Thoracic aorta (tissue), 2 donors: ENCODE measurements at places on chromosomes 16 and 17. TPM values are rescaled to one million over a fixed set of nuclear protein-coding genes. Genes with fewer than 3 reads are reported as not detected.
A peak's percentile ranks its signal among the peaks of the same experiment; 100 is the strongest.

Gene RGS11
- total RNA-seq, result 16.8 TPM

Gene RNF222
- total RNA-seq, result not detected

Gene AATK
- 19.8 TPM for total RNA-seq

Gene FAM171A2
- total RNA-seq, result 0.63 TPM

Gene SRCIN1
- not detected for total RNA-seq

DNA sequence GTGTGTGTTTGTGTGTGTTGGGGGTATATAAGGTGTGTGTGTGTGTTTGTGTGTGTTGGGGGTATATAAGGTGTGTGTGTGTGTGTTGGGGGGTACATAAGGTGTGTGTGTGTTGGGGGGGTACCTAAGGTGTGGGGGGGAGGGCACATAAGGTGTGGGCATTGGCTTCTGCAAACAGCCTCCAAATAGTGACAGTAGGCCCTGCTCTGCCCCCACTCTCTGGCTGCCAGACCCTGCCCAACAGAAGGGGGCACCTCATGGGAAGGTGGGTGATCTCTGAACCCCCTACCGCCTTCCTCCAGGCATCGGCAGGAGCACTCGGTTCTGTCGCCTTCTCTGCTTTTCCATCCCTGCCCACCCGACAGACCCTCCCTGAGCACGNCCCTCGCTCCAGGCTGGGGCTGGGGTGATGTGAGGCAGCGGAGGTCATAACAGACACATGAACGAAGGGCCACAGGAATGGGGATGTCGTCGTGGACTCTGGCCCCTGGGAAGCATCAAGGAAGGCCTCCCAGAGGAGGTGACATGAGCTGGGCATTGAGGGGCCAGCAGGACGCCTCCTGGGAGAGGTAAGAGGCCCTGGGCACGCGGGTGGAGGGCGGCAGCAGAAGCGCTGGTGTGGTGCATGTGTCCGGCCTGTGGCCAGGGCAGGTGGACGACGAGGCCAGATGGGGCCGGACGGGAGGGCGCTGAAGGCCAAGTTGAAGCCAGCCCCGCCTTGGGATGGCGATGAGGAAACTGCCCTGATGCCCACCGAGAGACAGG is 136.6 kb upstream of the RPH3AL start:
- H3K4me3 ChIP-seq, result peak overlapping the region; percentile 89
- peaks cover 16% of the 10 kb centered on the region for H3K4me1 ChIP-seq
- no peak for DNase-seq
- H3K27ac ChIP-seq, result no peak overlapping the region
- no peaks in the 10 kb centered on the region for H3K36me3 ChIP-seq

DNA sequence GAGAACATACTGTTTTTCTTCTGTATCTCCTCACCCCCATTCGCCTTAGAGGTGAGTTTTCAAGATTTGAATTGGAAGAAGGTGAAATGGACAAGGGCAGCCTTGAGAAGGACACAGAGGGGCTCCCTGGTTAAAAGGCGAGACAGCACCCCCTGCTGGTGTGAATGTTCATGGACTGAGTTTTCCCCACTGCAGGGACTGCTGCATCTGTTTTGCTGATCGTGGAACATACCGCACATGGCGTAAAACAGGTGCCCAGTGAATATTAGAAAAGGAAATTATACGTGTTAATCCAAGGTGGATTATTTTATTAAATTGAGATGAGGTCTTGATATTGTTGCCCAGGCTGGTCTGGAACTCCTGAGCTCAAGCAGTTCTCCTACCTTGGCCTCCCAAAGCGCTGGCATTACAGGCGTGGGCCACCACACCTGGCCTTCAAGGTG is 54.5 kb downstream of the NDE1 start:
- peaks cover 13% of the 10 kb centered on the region for H3K4me1 ChIP-seq
- H3K4me3 ChIP-seq, result no peak overlapping the region
- H3K27ac ChIP-seq, result no peak overlapping the region
- peak; percentile 19 for DNase-seq
- peaks cover 72% of the 10 kb centered on the region for H3K36me3 ChIP-seq
- no peaks in the 10 kb centered on the region for H3K27me3 ChIP-seq

DNA sequence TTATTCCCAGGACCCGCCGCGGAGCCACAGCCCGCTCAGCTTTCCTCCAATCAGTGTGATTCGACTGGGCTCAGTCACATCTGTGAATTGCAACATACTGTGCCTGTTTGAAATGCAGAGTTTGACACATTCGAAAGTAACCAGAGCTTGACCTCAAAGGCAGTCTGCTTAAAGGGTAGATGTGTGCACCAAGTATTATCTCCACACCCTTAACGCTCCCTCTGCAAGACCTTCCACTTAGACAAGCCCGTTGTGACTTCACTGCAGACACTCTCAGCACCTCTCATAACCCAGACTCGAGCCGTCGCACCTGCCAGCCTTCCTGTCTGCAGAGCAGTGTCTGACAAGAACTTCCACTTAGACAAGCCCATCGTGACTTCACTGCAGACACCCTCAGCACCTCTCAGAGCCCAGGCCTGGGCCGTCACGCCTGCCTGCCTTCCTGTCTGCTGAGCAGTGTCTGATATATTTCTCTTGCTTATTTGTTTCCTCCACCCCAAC is 3.7 kb downstream of the KLHDC4 start:
- peaks cover 17% of the 10 kb centered on the region for H3K36me3 ChIP-seq
- no peak for DNase-seq
- peaks cover 12% of the 10 kb centered on the region for H3K4me1 ChIP-seq
- no peak overlapping the region for H3K27ac ChIP-seq
- no peaks in the 10 kb centered on the region for H3K27me3 ChIP-seq
- no peak overlapping the region for H3K4me3 ChIP-seq

DNA sequence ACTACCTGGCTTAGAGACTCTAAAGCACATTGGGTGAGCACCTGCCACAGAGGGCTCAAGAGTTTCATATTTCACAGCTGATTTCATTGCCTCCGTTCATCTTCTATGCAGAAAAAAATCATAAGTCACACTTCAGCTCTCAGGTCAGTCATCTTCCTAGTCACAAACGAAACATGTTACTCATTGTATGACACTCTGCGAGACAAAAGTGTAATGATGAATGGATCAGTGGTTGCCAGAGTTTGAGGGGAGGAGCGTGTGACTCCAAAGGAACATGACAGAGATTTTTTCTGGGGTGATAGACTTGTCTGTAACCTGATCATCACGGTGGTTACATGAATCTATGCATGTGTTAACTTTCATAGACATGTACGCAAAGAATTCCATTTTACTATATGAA is 195.2 kb upstream of the CNTNAP4 start:
- no peaks in the 10 kb centered on the region for H3K36me3 ChIP-seq
- no peaks in the 10 kb centered on the region for H3K4me1 ChIP-seq
- H3K27me3 ChIP-seq, result no peaks in the 10 kb centered on the region

DNA sequence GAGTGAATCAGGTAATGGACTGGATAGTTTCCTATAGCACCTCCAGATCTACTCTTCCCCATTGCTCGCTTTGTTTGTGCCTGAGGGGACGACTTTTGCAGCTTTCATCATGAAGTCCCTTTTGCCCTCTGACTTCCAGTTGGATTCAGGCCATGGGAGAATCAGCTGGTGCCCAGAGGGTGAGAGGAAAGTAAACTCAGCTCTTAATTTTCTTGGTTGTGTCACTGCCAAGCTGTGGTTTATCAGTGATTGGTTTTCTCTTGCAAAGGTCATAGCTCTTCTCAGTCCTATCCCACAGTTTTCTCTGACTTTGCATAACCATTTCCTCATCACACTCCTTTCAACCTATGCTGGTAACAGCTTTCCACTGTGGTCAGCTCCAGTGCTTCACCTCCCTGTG is 200.1 kb downstream of the KCNJ2 start:
- no peak for DNase-seq
- H3K4me3 ChIP-seq, result no peak overlapping the region
- H3K27me3 ChIP-seq, result no peaks in the 10 kb centered on the region
- H3K4me1 ChIP-seq, result no peaks in the 10 kb centered on the region

DNA sequence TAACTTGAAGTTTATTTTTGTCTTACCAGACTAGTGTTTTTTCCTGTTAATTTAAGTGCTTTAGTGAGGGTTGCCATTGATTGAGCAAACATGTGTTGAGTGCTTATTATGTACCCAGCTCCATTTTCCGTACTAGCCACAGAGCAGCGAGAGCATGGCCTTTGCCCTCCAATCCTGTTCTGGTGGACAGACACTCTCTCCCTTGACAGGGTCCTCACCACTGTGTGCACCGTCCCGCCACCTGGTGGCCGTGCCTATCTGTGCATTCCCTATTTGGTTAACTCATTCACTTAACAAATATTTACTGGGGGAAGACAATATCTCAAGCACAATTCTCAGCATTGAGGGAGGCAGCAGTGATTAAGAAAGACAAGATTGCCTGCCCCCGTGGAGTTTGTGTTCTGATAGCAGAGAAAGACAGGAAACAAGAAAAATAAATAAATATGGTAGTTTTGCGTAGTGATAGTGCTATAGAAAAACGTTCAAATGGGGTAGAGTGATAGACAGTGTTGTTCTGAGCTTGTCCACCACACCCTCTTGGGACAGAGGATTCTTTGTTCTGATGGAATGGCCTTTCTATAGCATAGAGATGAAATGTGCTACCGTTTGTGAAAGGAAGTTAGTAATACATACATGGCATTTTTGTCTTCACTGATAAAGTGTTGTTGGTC is 13.0 kb downstream of the CDH13 start:
- H3K4me1 ChIP-seq, result peaks cover 33% of the 10 kb centered on the region
- DNase-seq, result no peak
- H3K27me3 ChIP-seq, result no peaks in the 10 kb centered on the region

- peak within 1 kb of the TSS; percentile 86 for H3K4me3 ChIP-seq
- H3K4me1 ChIP-seq, result peaks cover 50% of the 10 kb centered on the region
- peak within 1 kb of the TSS; percentile 98 for H3K27ac ChIP-seq
Observed at GRCh38 chr17:45148183-45149036, at the start of gene HEXIM1. TSS of gene HEXIM1 (plus strand) at chr17:45148475. CDS start at chr17:45149191, 716 bp downstream.

- H3K4me3 ChIP-seq, result no peak overlapping the region
- H3K4me1 ChIP-seq, result no peaks in the 10 kb centered on the region
- H3K36me3 ChIP-seq, result no peaks in the 10 kb centered on the region
- no peak overlapping the region for H3K27ac ChIP-seq
- no peaks in the 10 kb centered on the region for H3K27me3 ChIP-seq
Observed at GRCh38 chr16:56788435-56788834, 58.5 kb downstream of the NUP93 start.
